Stimulated activated naive CD4-positive, alpha-beta T cell (primary cell): ENCODE measurements at places on chromosomes 1 and 21.

DNA sequence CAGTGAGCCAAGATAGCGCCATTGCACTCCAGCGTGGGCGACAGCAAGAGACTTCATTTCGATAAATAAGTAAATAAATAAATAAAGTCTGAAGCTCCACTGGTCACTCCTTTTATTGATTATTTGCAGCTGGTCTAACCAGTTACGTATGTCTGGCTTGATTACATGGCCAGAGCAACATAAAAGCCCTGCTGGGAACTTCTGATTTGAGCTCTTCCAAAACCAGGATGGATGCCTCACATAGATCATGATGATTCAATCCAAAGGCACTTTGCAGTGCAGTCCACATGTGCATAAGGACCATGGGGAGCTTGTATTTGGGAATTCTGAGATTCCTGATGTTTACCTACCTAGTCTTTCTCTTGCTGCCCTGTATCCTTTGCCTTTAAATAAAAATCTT lies 24.0 kb downstream of the NSUN4 start:
- no peak for DNase-seq

GRCh38 chr1:233485809-233486398 lies 128.0 kb upstream of the KCNK1 start:
- DNase-seq, result no peak

DNA sequence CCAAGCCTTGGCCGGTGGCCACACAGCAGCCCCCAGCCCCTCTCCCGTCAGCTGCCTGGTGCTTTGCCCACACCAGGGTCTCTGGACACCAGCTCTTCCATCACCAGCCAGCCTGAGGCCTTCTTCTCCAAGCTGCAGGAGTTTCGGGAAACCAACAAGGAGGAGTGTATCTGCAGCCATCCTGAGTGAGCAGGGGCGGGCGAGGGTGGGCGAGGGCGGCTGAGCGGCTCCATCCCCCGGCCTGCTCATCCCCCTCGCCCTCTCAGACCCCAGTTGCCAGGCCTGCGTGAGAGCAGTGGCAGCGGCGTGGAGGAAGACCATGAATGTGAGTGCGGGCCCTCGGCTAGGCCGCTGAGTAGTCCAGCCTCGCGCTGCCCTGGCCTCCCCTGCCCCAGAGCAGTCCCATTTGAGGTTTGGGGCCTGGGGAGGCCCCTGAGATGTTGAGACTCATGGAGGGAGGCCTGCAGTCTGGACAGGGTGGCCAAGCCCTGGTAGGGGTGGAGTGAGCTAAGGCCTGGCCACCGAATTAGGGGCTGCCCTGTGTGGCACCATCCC lies 9.7 kb downstream of the MIIP start:
- DNase-seq, result no peak

DNA sequence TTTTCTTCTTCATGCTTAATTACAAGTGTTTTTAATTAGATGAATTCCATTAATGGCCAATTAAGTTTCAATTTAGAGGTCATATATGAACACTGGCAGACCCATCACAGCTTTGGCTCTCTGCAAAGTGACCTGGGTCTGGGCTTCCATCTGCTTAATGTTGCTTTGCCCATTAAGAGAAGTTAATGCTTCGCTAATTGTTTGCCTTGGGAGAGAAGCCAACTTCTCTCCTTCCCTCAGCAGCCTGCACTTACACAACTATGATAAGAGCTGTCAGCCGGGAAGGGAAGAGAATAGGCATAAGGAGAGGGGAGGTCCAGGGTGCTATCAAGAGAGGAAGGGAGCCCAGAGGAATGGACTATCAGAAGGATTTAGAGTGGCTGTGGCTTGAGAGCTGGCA lies 29.0 kb upstream of the CCDC190 start:
- no peak for DNase-seq

- DNase-seq, result no peak
Measured at GRCh38 chr1:155669233-155670162, 19.1 kb downstream of the YY1AP1 start.
